CD4-positive, alpha-beta memory T cell (primary cell): ENCODE measurements at places on chromosomes 11 and 22. TPM values are rescaled to one million over a fixed set of nuclear protein-coding genes. Genes with fewer than 3 reads are reported as not detected.

DNA sequence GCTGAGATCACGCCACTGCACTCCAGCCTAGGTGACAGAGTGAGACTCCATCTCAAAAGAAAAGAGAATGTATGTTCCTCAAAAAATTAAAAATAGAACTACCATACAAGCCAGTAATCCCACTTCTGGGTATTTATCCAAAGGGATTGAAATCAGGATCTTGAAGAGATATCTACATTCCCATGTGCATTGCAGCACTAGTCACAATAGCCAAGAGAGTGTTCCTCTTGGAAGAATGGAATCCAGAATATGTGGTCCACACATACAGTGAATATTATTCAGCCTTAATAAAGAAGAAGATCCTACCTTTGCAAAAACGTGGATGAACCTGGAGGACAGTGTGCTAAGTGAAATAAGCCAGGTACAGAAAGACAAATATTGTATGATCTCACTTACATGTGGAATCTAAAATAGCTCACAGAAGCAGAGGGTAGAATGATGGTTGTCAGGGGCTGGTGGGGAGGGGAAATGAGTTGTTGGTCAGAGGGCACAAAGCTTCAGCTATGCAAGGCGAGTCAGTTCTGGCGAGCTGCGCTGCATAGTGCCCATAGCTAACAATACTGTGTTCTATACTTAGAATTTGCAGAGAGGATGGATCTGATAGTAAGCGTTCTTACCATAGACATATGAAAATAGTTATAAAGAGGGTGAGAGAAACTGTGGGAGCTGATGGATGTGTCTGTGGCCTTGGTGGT, 32.1 kb downstream of the GRIK4 start:
- no peak for DNase-seq

DNA sequence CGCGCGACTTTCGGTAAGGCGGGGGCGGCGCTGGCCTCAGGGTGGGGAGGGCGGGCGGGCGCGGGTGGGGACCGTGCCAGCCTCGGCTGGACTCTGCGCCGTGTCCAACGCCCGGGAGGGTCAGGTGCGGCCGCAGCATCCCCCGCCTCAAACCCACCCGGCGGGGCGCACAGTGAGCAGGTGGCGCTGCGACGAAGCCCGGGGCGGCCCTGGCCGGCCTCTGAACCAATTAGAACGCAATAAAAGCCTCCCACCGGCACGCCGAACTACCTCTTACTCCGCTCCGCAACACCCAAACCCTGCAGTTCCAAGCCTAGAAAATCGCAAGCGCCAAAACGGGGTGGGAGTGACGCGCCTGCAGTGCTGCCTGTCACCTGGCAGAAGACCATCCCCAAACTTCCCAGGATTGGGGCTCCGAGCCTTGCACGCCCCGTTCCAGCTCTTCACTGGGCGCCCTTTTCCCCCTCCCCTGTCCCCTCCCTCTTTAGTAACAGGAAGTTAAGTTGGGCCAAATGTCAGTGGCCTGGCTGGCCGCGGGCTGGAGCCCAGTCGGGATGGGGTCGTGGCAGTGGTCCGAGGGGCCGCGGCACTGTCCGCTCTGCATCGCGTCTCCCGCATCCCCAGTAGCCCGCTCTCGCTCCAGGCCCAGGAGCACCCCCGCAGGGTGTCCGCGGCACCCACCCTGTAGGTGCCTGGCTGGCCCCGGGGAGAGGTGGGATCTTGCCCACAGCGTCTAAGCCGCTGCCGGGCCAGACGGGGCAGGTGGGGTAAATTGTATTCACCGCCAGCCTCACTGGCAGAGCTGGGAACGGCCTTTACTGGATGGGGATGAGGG, 541 bp downstream of the MICAL2 start:
- DNase-seq: peak; percentile 33

GRCh38 chr11:28697920-28698827, 590.0 kb downstream of the METTL15 start:
- no peak for DNase-seq

DNA sequence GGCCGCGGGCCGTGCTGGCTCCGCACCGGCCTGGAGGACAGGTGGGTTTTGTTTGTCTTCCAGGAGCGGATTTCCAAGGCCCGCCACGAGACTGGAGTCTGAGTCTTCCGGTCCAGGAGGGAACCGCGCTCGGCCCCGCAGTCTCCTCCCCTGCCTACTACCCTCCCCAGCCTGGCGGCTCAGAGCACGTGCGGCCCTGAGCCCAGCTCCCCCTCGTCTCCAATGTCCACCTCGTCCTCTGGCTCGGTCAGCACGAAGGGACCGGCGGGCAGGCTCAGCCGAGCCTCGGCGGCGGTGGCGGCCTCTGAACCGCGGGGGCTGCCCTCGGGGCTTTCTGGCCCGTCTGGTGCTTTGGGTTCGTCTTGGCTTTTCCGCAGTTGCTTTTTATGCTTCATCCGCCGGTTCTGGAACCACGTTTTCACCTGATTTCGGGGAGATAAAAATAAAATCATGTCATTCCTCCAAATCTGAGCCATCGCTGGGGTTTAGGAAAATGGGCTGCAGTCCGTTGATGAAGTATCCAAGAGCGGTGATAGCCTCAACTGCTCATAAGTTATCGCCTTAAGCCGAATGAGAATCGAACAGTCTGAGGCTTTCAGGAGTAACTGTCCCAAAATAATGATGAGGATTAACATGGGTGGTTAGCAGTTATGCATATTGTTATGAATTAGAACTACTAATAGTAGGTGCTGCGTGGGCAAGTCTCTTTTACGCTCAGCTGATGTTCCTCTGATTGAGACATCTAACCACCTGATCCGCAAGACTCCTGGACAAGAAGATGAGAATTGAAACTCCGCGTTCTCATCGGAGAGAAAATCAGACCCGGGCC, 4.0 kb downstream of the BSX start:
- no peak for DNase-seq

GRCh38 chr11:118263695-118264568, at the start of gene MPZL2:
TSS of gene MPZL2 (minus strand) at chr11:118264297. CDS start at chr11:118264153, 144 bp downstream.
- DNase-seq: no peak

GRCh38 chr22:30185549-30185948, 61.0 kb downstream of the LIF start:
- no peak for DNase-seq

DNA sequence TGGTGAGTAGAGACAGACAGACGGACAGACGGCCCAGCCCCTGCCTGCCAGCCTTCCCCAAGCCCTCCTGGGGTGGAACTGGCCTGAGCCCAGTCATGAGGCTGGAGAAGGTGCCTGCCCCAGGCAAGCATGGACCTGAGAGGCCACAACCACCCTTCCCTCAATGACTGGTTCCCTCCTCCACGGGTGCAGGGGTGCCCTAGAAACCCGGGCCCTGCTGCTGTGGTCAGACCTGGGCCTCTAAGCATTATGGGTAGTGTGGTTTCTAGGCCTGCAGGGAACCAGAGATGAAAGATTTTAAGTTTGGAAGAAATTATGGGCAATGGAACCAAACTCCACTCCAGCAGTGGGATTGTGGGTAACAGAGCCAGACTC, 13.5 kb downstream of the RHBDD3 start:
- DNase-seq: no peak

GRCh38 chr11:107704451-107704850, 7.4 kb downstream of the SLN start:
- DNase-seq: no peak

DNA sequence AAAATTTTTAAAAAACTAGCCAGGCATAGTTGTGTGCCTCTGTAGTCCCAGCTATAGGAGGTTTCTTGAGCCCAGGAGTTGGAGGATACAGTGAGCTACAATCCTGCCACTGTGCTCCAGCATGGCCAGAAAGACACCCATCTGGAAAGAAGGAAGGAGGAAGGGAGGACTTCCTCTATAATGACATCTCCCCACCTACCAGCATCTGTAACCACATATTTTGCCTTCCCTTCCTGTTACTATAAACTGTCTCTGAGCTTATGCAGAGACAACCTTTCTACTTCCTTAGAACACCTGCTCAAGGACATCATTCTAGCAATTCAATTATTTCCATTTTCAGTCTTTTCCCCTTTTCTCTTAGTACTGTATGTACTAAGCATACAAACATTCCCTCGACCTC, 2.2 kb upstream of the NUP160 start:
- DNase-seq: peak; percentile 9

GRCh38 chr22:26259510-26259909, 90.2 kb downstream of the SEZ6L start:
- no peak for DNase-seq

DNA sequence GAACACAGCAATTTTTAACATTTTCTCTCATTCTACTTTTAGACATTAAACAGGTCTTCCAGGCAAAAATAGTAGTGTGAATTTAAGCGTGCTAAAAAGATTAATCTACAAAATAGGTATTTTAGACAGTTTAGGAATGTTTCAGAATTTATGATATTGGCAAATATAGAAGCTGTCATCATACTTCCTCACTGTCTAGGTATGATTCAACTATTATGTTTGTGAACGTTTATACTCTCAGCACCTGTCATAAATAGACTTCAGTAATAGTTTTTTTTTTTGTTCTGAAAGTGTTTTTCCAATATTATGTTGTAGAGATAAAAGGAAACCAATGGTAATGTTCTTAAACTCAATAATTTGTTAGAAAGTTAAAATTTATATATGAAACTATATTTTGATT, 103.0 kb downstream of the ARHGAP42 start:
- DNase-seq: no peak

The LARGE2 gene
- 3.1 TPM for polyA plus RNA-seq

The NAALADL1 gene
- polyA plus RNA-seq: 16.6 TPM

The CDKN1C gene
- 0.10 TPM for polyA plus RNA-seq

The MS4A12 gene
- polyA plus RNA-seq: not detected

The KCTD14 gene
- polyA plus RNA-seq: not detected

The CCDC188 gene
- not detected for polyA plus RNA-seq

The SPON1 gene
- polyA plus RNA-seq: 2.0 TPM

The NXPE2 gene
- not detected for polyA plus RNA-seq

The DDI1 gene
- polyA plus RNA-seq: not detected
